ENCODE measurements at places on chromosomes 3 and 15.

DNA sequence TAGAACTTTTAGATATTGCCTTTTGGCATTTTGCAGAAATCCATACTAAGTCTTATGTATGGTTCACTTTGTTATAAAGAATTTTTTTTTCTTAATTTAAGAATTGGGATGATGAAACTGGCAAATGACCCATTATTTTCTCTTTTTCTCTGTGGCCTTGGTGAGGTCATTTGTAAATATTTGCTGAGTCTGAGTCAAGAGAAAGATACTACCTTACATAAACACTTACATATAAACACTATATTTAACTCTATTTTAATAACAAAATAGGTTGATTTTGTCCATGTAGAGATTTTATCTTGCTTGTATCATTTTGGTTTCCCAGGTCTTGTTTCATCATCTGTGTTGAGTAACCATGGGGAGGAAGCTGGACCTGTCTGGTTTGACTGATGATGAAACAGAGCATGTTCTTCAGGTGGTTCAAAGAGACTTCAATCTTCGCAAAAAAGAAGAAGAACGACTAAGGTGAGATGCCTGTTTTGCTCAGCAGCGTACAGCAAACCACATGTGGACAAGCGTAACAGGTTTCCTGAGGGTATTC lies 91.1 kb downstream of the MYRIP start:
- no peak for DNase-seq

DNA sequence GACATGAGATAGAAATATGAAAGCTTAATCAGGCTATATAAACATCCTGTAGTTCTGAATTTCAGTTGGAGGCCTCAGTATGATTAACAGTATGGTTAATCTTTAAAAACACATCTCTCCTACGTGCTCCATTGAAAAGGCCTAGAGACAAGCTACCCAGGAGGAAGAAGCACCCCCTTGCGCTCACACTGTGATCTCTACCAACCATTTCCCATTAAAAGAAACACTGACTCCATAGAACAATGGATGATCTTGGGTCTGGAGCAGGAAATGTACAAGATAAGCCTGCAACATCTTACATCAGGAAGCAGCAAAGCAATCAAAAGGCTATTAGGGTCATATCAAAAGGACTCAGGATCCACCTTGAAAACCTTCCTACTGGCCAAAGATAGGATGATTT lies 3.4 kb upstream of the EOGT start:
- DNase-seq: no peak

GRCh38 chr3:110070161-110070916 lies 733.0 kb upstream of the DPPA4 start:
- no peak for DNase-seq

- no peak for DNase-seq
Observed at GRCh38 chr3:144444061-144444460, 472.4 kb downstream of the DIPK2A start.

- no peak for DNase-seq
Observed at GRCh38 chr3:75136100-75136897, 521.8 kb upstream of the CNTN3 start.

- DNase-seq: no peak
Observed at GRCh38 chr15:39232512-39232911, 348.4 kb upstream of the THBS1 start.

GRCh38 chr3:42264399-42265058 lies 1.5 kb downstream of the CCK start:
- no peak for DNase-seq

- no peak for DNase-seq
Observed at GRCh38 chr3:107942244-107942643, 148.6 kb downstream of the CD47 start.

- no peak for DNase-seq
Observed at GRCh38 chr3:39208463-39209055, 16.2 kb upstream of the XIRP1 start.

DNA sequence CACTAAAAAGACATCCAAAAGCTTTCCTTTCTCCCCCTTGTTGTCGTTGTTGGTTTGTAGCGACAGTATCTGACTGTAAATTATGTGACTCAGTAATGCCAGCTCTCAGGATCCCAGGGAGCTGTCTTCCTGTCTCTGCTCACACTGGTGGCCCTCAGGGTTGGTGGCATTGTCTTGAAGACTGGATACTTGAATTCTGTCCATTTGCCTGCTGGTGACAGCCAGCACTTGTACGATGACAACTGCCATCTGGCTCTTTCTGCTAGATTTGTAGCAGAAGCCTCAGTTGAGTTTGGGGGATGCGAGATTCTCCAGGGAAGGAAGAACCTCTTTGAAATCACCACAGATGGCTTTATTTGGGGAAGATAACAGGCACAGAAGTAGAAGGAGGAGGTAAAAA lies 120.8 kb downstream of the ARPP21 start:
- no peak for DNase-seq

GRCh38 chr15:38024293-38025091 lies 90.1 kb downstream of the TMCO5A start:
- no peak for DNase-seq

GRCh38 chr3:111412656-111413055 lies 129.3 kb upstream of the CD96 start:
- DNase-seq: no peak

- DNase-seq: no peak
Observed at GRCh38 chr3:128011140-128011539, 41.1 kb upstream of the SEC61A1 start.

DNA sequence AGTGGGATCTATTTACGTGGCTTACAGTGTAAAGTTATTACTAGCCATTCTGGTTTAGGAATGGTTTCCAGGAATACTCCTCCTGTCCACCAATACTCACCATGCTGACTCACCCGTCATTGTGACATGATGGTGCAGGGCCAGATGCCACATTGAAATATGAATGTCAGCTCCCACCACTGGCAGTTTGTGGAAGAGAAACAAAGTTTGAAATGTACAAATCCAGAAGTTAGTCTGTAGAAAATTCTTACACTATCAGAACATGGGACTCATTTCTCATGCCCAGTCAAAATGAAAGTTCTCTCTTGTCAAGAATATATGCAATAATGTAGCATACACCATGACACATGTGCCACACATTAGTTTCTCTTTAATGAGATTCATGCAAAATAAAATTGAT lies 14.4 kb upstream of the TSPAN3 start:
- no peak for DNase-seq

- DNase-seq: no peak
Observed at GRCh38 chr3:151197228-151197627, 5.8 kb downstream of the GPR171 start.

DNA sequence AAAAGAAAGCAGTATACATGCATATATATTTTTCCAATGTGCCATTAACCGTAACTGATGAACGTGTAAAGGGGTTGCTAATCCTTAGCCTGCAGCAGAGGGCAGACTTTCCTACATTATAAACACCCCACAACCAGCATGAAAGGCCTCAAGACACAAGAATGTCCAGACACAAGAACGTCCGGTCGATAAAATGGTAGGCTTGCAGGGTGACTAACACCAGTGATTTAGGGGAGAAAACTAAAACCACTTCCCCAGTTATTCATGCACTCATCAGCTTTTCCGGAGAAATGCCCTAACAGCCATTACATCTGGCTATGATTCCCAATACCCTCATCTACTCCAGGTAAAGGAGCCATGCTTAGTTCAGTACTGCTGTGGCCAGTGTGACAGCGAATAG lies 57.4 kb downstream of the LRTM1 start:
- no peak for DNase-seq

DNA sequence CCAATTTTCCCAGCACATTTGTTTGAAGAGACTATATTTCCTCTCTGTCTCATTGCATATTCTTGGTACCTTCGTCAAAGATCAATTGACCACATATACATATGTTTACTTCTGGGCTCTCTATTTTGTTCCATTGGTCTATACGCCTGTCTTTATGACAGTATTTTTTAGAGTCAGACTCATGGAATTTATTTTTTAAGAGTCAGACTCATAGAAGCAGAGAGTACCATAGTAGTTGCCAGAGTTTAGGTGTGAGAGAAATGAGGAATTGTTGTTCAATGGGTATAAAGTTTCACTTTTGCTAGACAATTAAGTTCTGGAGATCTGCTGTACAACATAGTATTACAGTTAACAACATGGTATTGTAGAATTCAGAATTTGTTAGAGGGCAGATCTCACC lies 27.1 kb downstream of the PLA2G4F start:
- no peak for DNase-seq

GRCh38 chr15:69947394-69947793 lies 150.3 kb downstream of the TLE3 start:
- DNase-seq: no peak

DNA sequence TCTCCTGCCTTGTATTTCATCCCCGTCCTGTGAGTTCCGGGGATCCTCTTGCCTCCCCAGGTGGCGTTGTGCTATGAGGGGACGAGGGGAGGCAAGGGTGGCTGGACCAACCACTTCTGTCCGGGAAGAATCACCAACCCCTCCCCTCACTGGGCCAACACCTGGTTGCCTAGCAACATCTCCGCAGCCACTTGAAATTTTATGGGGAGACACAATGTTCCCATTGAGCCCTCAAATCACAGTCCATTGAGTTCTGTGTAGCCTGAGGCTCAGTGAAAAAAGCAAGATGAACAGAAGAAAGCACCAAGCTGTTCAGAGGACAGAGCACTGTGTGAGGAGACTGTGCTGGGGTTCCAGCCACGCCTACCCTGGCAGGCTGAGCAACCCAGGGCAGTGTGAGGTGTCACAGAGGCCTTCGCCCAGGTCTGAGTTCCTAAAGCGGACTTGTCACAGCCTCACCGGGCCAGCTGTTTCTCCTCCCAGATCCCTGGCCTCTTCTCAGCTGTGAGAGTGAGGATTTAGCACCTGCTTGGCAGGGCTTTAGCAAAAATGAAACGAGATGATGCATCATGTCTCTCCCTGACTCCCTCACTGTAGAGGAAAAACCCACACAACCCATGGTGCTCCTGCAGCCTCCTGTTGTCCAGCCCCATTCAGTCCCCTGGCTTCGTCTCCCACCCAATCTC lies 76.8 kb downstream of the ATP2B2 start:
- DNase-seq: no peak

DNA sequence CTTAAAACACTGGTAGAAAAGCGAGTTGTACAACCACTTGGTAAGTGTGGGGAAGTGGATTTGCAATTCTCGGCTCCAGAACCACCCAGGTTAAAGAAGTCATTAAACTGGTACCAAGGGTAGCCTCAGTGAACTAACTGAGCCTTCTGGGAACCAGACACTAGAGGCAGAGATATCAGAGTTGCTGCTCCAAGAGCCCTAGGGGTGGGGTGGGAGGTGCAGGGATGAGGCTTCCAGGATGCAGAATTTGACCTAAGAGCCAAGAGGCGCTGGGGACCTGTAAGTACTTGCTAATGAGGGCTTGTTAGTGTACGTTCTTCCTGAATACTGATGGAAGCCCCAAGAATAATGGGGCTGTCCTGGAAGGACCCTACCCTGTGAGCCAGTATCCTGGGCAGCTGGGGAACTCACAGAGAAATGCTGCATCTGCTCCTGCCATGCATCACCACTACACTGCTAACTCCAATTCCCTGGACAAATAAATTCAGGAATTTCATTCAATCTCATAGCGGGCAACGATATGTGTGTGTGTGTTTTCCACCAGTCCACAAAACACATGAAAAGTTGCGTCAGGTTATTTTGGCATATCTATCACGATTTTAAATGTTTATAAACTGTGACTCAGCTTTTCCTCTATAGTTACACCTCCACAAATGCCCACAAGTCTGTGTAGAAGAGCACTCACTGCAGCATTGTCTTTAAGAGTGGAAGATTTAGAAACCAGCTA lies 23.8 kb downstream of the STIMATE start:
- no peak for DNase-seq

DNA sequence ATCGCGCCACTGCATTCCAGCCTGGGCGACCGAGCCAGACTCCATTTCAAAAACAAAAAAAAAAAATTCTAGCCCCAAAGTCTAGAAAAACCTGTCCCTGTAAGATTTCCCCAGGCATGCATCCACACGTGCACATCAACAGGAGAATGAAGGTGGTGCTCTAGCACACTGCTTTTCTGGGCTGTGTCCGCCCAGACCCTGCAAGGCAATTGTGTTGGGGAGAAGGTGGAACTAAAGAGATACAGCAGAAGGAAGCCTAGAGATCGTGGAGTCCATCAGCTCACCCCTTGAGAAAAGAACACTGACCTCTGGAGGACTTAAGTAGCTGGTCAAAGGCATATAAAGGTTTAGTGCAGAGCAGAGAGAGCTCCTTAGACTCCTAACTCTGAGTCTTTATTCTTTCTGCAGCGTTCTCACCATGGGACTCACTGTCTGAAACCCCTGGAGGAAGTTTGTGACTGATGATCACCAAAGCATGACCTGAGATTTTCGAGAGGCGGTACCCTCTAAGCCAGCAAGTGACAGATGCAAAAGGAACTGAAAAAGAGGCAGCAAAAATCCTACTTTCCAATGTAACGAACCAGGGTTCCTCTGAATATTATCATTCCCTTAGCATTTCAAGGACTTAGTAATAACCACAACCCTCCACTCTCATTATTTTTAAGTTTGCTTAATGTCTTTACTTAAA lies 179.8 kb downstream of the MEX3B start:
- no peak for DNase-seq
